ENCODE measurements at places on chromosomes 4 and X.

- no peak for DNase-seq
- H3K27ac ChIP-seq: peak overlapping the region; percentile 23
- peak overlapping the region; percentile 90 for H3K4me3 ChIP-seq
- no peaks in the 10 kb centered on the region for H3K27me3 ChIP-seq
These were observed 1.7 kb downstream of the TMEM131L start for GRCh38 chr4:153467897-153468262.

DNA sequence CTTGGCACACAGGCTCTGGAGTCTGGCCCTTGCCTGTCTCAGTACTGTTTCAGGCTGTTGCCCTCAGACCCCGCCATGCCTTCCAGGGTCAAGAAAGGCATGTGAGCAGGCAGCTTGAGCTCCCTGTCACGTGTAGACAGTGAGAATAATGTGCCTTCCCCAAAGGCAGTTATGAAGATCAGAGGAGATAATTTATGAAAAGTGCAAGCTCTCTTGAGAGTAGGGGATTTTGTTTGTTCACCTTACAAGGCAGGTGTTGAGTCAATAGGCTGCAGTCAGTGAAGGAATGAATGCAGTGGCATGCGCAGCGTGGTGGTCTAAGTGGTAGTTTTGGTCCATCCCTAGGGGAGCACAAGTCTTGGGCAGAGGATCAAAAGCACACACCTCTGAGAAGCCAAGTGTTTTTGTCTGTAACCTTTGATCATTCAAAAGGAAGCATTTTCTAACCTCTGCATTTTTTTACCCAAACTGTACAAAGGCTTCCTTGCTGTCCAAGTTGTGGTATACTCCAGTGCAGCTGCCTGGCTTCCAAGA is 14.4 kb downstream of the HADH start:
- H3K4me1 ChIP-seq: no peaks in the 10 kb centered on the region
- DNase-seq: no peak
- no peak overlapping the region for H3K4me3 ChIP-seq
- H3K27me3 ChIP-seq: no peaks in the 10 kb centered on the region
- no peaks in the 10 kb centered on the region for H3K36me3 ChIP-seq

DNA sequence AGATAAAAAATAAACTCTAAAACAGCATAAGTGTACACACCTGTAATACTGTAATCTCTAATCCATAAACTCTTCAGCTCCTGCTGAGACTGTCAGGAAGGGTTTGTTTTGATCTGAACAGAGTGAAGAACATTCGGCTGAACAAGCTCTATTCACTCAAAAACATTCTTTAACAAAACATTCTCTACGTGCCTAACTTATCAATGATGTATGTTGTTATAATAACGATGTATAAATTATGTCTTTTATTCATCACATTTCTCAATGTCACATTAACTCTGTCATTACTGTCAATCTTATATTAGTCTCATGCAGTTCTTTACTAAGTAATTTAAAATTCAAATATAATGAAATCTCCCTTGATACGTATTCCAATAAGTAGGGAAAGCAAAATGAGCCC is 280.6 kb downstream of the FSTL5 start:
- DNase-seq: no peak
- no peaks in the 10 kb centered on the region for H3K36me3 ChIP-seq
- H3K4me1 ChIP-seq: no peaks in the 10 kb centered on the region
- H3K27ac ChIP-seq: no peak overlapping the region
- no peaks in the 10 kb centered on the region for H3K27me3 ChIP-seq

- no peaks in the 10 kb centered on the region for H3K36me3 ChIP-seq
- H3K27me3 ChIP-seq: no peaks in the 10 kb centered on the region
- no peak for DNase-seq
- H3K4me3 ChIP-seq: no peak overlapping the region
- no peak overlapping the region for H3K27ac ChIP-seq
These were observed 15.9 kb downstream of the CTAG1A start for GRCh38 chrX:154600759-154601374.

DNA sequence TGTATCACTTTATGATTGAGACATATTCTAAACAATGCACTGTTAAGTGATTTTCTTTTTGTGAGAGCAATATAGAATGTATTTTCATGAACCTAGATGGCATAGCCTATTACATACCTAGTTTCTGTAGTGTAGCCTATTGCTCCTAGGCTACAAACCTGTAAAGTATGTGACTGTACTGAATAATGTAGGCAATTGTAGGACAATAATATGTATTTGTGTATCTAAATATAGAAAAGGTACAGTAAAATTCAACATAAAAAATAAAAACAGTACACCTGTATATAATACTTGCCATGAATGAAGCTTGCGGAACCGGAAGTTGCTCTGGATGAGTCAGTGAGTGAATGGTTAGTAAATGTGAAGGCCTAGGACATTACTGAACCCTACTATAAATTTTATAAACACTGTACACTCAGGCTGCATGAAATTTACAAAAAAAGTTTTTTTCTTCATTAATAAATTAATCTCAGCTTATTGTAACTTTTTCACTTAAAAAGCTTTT is 106.7 kb downstream of the VSIG4 start:
- no peak for DNase-seq
- H3K36me3 ChIP-seq: no peaks in the 10 kb centered on the region
- H3K4me3 ChIP-seq: no peak overlapping the region
- H3K27me3 ChIP-seq: no peaks in the 10 kb centered on the region

- H3K36me3 ChIP-seq: no peaks in the 10 kb centered on the region
- no peaks in the 10 kb centered on the region for H3K4me1 ChIP-seq
- H3K27ac ChIP-seq: no peak overlapping the region
- no peaks in the 10 kb centered on the region for H3K27me3 ChIP-seq
- no peak for DNase-seq
These were observed 614.1 kb downstream of the PCDH7 start for GRCh38 chr4:31334086-31334910.

- no peak overlapping the region for H3K27ac ChIP-seq
- no peak overlapping the region for H3K4me3 ChIP-seq
- no peaks in the 10 kb centered on the region for H3K4me1 ChIP-seq
- no peak for DNase-seq
These were observed 238.8 kb upstream of the PCDH10 start for GRCh38 chr4:132910229-132910748.

DNA sequence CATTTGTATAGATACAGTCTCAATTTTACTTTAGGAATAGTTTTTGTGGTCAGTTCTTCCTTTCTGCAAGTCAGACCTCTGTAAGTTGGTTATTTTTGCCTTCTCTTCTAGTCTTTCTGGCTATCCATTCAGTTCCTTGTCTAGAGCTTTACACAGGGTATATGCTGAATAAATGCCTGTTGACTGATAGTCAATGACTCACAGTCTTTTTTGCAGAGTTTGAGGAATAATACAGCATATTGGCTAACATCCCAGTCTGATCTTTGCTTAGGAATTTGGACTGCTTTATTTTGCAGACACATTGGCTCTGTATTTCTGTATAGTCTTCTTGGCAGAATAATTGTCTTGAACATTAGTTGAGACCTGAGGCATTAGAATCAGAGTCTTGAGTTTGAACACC is 132.4 kb downstream of the MAGEC1 start:
- no peaks in the 10 kb centered on the region for H3K4me1 ChIP-seq
- no peak for DNase-seq
- no peaks in the 10 kb centered on the region for H3K27me3 ChIP-seq
- H3K27ac ChIP-seq: no peak overlapping the region

DNA sequence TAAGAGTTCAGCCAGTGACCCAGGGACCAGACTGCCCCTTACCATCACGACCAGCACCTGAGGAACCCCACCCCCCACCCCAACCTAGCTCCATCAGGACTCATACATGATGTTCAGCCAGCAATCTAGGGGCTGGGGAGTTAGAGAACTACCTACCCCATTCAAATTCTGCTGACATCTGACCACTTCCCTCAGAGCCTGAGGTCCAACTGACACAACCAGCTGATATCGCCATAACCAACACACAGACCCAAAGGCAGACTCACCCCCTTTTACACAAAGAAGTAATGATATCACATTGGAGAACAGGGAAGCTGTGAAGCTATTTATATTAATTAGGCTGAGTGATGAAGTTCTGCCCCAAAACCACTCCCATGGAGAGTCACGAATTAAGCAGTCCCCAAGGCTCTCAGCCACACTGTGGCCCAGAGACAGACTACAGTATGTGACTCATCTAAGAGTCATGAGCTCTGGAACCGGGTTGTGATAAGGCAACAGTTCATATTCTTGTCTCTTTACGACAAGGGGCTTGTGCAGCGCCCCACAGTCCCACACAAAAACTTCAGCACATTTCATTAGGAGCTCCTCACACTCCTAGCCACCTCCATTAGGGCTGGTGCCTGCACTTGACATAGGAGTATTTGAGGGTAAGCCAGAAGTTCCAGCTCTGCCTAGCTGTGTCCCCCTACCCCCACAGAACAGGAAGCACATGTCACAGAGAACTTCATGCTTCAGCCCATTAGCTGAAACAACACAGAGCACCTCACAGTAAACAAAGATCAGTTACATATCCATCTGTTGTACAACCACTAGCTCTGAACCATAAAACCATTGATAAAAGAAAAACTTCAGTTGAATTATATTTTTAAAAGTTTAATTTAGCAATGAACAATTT is 184.7 kb upstream of the ZCCHC13 start:
- H3K4me3 ChIP-seq: no peak overlapping the region
- H3K27me3 ChIP-seq: no peaks in the 10 kb centered on the region
- peaks cover 11% of the 10 kb centered on the region for H3K36me3 ChIP-seq
- no peak for DNase-seq
- no peak overlapping the region for H3K27ac ChIP-seq

GRCh38 chr4:41156574-41156973 is 57.8 kb downstream of the APBB2 start:
- H3K4me1 ChIP-seq: peaks cover 43% of the 10 kb centered on the region
- H3K36me3 ChIP-seq: no peaks in the 10 kb centered on the region
- H3K4me3 ChIP-seq: no peak overlapping the region
- DNase-seq: no peak
- no peaks in the 10 kb centered on the region for H3K27me3 ChIP-seq
- H3K27ac ChIP-seq: no peak overlapping the region

- peak overlapping the region; percentile 30 for H3K4me3 ChIP-seq
- H3K27me3 ChIP-seq: peaks cover 5% of the 10 kb centered on the region
- H3K27ac ChIP-seq: peak overlapping the region; percentile 73
- no peak for DNase-seq
- H3K36me3 ChIP-seq: no peaks in the 10 kb centered on the region
These were observed 814 bp downstream of the SPON2 start for GRCh38 chr4:1171311-1172227.

GRCh38 chr4:148022975-148023374 is 291.1 kb downstream of the ARHGAP10 start:
- no peaks in the 10 kb centered on the region for H3K27me3 ChIP-seq
- peaks cover 7% of the 10 kb centered on the region for H3K36me3 ChIP-seq
- H3K4me3 ChIP-seq: no peak overlapping the region
- DNase-seq: no peak

DNA sequence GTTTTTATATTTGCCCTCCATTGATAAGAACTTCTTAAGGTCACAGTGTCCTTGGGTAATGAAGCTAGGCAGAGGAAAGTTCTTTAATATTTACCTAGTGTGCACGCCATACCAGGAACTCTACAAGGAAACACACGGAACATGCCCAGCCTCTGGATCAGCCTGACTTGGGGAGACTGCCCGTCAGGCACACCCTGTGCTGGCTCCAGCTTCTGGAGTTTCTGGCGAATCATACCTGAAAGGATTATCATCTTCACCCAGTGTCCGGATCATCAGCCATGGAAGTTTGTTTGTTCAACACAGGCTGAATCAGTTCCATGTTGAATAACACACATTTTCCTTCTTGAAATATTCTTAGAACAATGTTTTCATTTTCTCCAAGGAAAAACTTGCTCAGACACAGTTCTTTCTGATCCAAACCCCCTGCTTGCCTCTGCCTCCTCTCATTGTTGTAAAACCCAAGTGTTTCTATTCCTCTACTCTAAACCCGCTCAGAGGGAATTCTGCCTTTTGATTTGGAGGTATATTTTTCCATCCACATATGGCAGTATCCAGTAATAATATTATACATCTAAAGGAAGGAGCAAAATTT is 176.7 kb downstream of the SHROOM3 start:
- no peaks in the 10 kb centered on the region for H3K27me3 ChIP-seq
- H3K27ac ChIP-seq: peak overlapping the region; percentile 37
- DNase-seq: no peak
- H3K4me3 ChIP-seq: no peak overlapping the region
- no peaks in the 10 kb centered on the region for H3K36me3 ChIP-seq

GRCh38 chr4:78038704-78039103 is 18.4 kb upstream of the FRAS1 start:
- no peak overlapping the region for H3K4me3 ChIP-seq
- no peaks in the 10 kb centered on the region for H3K4me1 ChIP-seq
- H3K36me3 ChIP-seq: no peaks in the 10 kb centered on the region
- H3K27ac ChIP-seq: no peak overlapping the region
- DNase-seq: no peak
- no peaks in the 10 kb centered on the region for H3K27me3 ChIP-seq

- H3K4me3 ChIP-seq: no peak overlapping the region
- no peak overlapping the region for H3K27ac ChIP-seq
- no peak for DNase-seq
- H3K27me3 ChIP-seq: no peaks in the 10 kb centered on the region
These were observed 129.1 kb downstream of the COL4A6 start for GRCh38 chrX:108309144-108309543.

GRCh38 chr4:5423670-5424069 is 284.7 kb downstream of the EVC2 start:
- no peaks in the 10 kb centered on the region for H3K36me3 ChIP-seq
- H3K27ac ChIP-seq: no peak overlapping the region
- no peak for DNase-seq
- no peak overlapping the region for H3K4me3 ChIP-seq
- H3K27me3 ChIP-seq: no peaks in the 10 kb centered on the region

GRCh38 chrX:53088136-53088974 is 5.6 kb upstream of the KANTR start:
- peaks cover 14% of the 10 kb centered on the region for H3K36me3 ChIP-seq
- H3K27ac ChIP-seq: peak overlapping the region; percentile 84
- H3K4me1 ChIP-seq: peaks cover 25% of the 10 kb centered on the region
- no peaks in the 10 kb centered on the region for H3K27me3 ChIP-seq
- H3K4me3 ChIP-seq: peak overlapping the region; percentile 39

- no peaks in the 10 kb centered on the region for H3K36me3 ChIP-seq
- no peaks in the 10 kb centered on the region for H3K27me3 ChIP-seq
- H3K4me3 ChIP-seq: no peak overlapping the region
- DNase-seq: no peak
- H3K27ac ChIP-seq: no peak overlapping the region
These were observed 159.9 kb downstream of the TRIML1 start for GRCh38 chr4:188299161-188299560.

- DNase-seq: no peak
- no peak overlapping the region for H3K27ac ChIP-seq
- no peaks in the 10 kb centered on the region for H3K27me3 ChIP-seq
- no peaks in the 10 kb centered on the region for H3K36me3 ChIP-seq
- H3K4me3 ChIP-seq: no peak overlapping the region
These were observed 893.6 kb downstream of the ADGRL3 start for GRCh38 chr4:62093735-62094134.

GRCh38 chr4:86847571-86847970 is 1.6 kb downstream of the SLC10A6 start:
- peak overlapping the region; percentile 67 for H3K27ac ChIP-seq
- no peaks in the 10 kb centered on the region for H3K27me3 ChIP-seq
- H3K4me1 ChIP-seq: peaks cover 12% of the 10 kb centered on the region
- H3K4me3 ChIP-seq: peak overlapping the region; percentile 35
- no peak for DNase-seq
- no peaks in the 10 kb centered on the region for H3K36me3 ChIP-seq

All from right atrium auricular region (tissue), 2 donors.